ENCODE measurements at places on chromosomes 16 and 17.

- DNase-seq, result no peak
Observed at GRCh38 chr17:50196036-50196435, 5.4 kb downstream of the COL1A1 start.

DNA sequence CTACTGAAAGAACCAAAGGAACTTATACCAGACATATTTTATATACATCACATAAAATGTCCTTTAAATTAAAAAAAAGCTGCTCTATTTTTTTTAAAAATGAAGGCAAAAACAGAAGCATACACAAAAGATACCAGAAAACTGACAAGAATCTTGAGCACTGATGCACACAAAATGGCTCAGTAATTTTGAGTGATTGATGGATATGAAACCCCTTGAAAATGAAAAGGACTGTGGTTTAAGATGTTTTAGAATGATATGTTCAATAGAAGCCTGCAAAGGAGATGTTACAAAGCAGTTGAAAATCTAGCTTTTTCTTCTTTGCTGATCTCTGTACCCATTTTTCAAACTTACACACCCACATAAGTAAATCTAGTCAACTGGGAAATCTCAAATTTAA lies 2.7 kb downstream of the C16orf87 start:
- DNase-seq, result no peak

- no peak for DNase-seq
Observed at GRCh38 chr17:20098314-20098713, 89.2 kb downstream of the SPECC1 start.

DNA sequence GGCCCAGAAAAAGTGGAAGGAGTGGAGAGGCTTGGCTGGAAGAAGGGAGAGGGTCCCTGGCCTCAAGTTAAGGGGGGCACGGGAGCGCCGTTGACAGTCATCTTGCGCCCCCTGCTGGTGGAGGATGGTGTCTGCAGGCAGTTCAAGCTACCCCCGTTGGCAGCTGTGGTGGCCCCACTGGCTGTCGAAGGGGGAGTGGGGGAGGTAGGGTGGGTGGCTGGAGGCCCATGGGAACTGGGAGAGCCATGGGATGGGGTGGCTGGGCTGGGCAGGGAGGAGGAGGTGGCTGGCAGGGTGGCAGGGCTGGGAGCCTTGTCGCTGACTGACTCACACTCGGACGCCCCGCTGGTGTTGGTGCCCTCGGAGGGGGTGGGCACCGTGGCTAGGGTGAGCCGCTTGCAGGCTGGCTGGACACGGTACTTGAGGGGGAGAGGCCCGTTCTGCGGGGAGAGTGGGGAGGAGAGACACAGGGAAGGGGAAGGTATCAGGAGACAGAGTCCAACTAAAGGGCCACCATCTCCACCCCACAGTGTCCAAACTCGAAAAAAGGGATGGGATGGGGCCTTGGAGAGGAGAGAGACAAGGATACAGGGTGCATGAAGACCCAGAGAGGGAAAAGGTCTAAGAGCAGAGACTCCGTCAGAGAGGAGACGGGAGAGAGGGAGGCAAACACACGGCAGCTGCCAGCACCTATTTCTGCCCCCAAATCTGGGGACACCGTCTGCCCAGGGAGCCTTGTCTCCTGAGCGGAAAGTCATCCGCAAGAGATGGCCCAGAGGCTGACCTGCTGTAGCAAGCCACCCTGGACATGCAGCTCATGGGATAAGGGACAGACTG lies 5.2 kb downstream of the CISD3 start:
- DNase-seq, result peak; percentile 91

All from stimulated activated CD8-positive, alpha-beta memory T cell treated with anti-CD3 and anti-CD28 coated beads, Interleukin-4, amount 100 ng/mL, for 48 hours (primary cell).